ENCODE measurements at places on chromosomes 13 and 19. TPM values are rescaled to one million over a fixed set of nuclear protein-coding genes. Genes with fewer than 3 reads are reported as not detected.

DNA sequence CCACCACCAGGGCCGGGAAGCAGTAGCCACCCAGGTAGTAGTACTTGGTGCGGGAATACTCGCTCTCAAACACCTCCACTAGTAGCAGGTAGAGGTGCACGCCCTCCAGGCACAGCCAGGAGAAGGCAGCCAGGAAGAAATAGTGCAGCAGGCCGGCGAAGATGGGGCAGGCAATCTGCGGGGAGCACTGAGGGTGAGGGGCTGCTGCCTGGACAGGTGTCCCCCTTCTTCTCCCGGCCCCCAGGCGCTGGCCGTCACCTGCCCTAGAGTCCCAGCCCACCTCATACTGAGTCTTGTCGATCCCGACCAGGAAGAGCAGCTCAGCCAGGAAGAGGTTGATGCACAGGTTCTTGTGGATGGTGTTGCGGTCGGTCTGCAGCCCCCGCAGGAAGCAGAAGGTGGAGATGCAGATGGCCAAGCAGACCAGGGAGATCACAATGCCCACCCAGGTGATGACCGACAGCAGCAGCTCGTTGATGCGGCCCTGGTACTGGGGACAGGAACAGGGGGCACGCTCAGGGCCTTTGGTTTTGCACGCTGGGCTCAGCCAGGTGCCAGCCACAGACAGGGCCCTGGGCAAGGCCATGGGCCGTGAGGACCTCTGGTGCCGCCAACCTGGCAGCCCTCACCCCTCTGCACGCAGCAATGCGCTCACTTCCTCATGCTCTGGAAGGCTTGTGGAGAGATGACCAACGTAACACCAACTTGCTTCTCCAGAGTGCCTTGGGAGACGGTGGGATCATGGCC is 20.8 kb upstream of the ASF1B start:
- DNase-seq, result no peak

DNA sequence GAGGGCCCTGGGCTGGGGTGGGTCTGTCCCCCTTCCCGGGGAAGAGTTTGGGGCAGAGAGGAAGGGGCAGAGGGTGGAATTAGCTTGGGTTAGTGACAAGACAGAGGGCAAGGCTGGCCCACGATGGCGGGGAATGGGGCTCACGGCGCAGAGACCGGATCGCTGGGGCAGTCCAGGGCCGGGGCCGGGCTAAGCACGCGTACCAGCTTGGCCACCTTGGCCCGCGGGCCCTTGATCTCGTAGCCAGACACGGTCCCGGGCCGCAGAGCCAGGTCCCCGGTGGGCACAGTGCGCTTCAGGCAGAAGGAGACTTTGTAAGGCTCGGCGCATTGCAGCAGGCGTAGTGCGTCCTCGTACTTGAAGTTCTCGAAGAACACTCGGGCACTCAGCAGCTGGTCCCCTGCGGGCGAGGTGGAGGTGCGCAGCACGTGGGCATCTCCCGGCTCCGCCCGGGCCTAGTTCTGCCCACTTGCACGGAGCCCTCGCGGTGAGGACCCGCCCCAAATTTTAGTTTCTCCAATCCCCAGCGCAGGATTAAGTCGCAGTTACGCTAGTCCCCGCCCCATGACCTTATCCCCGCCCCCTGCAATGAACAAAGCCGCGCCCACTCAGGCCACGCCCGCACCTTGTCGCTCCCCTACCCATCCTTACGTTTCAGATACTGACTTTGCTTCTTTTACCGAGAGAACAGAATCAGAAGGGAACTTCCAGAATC is 8.6 kb upstream of the HIPK4 start:
- DNase-seq, result peak; percentile 60

GRCh38 chr19:33796164-33796875 is at the start of gene KCTD15:
Gene KCTD15, plus strand, starts transcription at chr19:33796870. Its CDS starts 3,585 bp downstream, at chr19:33800455.
- DNase-seq, result no peak

GPR18 gene
- total RNA-seq, result 31.1 TPM

GRCh38 chr19:16000024-16000663 is 51.3 kb downstream of the OR10H4 start:
- no peak for DNase-seq

- DNase-seq, result no peak
Measured at GRCh38 chr19:49149652-49150105, 5.5 kb downstream of the HRC start.

THSD1 gene
- 0.60 TPM for total RNA-seq

- DNase-seq, result no peak
Measured at GRCh38 chr19:10763828-10764339, 46.0 kb downstream of the DNM2 start.

DNA sequence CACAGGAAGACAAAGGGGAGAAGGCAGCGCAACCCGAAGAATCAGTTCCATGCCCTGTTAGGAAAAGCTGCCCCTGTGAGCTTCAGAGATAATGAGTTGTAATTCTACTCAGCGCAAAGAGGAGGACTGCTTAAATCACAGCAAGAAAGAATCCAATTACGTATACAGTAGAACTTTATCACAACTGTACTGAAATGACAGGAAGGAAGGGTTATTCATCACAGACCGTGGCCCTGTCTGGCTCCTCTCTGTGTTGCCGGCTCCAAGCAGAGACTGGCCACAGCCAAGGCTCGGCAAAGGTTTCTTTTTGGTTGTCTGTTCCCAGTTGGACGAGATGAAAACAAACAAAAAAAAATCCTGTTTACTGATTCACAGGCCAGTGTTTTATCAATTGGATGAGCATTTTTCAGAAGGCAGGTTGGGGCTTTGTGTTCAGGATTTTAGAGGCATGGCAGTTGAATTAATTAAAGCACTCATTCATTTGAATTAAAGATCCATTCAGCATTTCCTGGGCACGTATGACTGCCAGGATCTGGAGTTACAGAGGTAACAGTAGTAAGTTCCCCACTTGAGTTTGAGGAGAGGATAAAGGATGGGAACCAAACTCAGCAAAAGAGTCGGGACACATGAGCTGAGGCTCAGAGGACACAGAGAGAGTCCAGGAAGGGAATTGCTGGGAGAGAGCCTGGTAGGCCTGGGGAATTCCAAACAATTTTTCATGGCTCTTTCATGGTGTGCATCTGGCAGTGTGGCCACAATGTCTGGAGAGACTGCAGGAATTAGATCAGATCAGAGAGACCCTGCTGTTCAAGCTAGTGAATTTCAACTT is 341.0 kb downstream of the DNAJC15 start:
- DNase-seq, result no peak

ATCAY gene
- not detected for total RNA-seq

- no peak for DNase-seq
Measured at GRCh38 chr13:101218484-101218883, 197.8 kb downstream of the NALCN start.

- no peak for DNase-seq
Measured at GRCh38 chr13:108266321-108266990, 3.1 kb upstream of the TNFSF13B start.

GRCh38 chr13:102035969-102036368 is 365.9 kb downstream of the FGF14 start:
- no peak for DNase-seq

GRCh38 chr19:57305056-57305455 is 15.2 kb upstream of the ZNF543 start:
- DNase-seq, result no peak

DNA sequence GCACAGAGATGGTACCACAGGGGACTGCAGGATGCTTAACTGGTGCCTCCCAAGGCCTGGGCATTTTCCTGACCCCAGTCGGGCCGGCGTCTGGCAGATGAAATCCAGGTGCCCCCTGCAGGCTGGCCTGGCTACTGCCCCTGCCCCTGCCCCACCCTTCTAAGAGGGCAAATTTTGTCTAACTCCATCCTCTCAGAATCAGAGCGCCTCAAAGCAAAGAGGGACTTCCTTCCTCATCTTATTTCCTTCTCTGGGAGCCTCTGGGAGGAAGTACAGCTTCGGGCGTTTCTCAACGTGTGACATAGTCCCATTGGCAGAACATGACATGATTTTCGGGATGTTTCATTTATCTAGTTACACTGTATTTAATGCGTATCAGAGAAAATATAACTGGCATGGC is 2.7 kb downstream of the PRKACA start:
- peak; percentile 34 for DNase-seq

SLC25A41 gene
- 0.62 TPM for total RNA-seq

DNA sequence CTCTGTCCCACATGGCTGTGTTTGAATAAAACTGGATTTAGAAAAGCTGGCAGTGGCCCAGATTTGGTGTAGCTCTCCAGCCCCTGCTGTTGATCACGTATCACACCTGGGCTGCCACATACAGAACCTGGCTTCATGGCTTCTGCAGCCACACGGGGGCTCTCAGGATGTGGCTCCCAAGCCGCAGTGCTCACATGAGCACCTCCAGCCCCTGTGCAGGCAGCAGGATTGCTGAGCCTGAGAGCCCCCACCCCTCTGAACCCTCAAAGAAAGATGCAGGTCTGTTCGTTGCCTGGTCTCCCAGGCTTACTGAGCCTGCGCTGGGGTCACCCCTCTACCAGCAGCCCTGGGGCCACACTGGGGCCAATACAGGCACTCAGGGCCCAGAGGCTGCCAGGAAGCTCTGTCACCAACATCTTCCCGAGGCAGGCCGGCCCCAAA is 2.7 kb downstream of the PLEKHF1 start:
- peak; percentile 58 for DNase-seq

DNA sequence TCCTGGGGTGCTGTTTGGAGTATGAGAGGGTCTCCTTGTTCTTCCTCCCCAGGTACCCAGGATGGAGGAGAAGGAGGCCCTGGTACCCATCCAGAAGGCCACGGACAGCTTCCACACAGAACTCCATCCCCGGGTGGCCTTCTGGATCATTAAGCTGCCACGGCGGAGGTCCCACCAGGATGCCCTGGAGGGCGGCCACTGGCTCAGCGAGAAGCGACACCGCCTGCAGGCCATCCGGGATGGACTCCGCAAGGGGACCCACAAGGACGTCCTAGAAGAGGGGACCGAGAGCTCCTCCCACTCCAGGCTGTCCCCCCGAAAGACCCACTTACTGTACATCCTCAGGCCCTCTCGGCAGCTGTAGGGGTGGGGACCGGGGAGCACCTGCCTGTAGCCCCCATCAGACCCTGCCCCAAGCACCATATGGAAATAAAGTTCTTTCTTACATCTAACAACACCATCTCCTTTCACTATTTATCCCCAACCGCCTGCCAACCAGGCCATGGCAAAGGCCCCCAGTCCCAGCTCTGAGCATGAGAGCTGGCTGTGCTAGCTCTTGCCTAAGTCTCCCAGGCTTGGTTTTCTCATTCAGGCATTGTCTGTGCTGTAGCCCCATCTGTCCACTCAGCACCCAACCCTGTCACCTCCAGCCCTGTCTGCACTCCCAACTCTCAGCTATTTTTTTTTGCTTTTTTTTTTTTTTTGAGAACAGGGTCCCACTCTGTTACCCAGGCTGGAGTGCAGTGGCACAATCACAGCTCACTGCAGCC is 11.2 kb downstream of the DKKL1 start:
- no peak for DNase-seq

DNA sequence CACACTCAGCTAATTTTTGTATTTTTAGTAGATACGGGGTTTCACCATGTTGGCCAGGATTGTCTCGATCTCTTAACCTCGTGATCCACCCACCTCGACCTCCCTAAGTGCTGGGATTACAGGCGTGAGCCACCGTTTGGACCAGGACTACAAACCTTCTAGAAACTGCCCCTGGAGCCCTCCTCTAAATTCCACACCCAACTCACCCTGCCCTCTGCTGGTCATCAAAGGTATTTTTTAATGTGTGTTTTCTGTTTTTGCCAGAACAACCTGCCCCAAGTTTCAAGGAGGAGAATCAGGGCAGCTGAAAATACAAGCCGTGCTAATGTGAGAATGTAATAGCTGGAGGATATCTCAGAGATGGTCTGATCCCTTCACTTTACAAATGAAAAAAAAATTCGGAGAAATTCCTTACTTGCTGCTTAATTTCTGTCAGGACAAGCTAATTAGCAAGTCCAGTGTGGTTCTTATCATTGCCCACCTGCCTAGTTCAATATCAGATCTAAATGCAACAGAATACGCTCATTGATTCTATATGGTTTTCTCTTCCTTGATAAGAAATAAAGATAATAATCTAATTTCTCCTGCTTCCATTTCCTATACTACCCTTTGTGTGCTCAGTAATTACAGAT is 4.1 kb downstream of the ATP8A2 start:
- no peak for DNase-seq

GRCh38 chr13:108249150-108249549 is 20.4 kb upstream of the TNFSF13B start:
- DNase-seq, result no peak

ETV2 gene
- total RNA-seq, result 0.55 TPM

DNA sequence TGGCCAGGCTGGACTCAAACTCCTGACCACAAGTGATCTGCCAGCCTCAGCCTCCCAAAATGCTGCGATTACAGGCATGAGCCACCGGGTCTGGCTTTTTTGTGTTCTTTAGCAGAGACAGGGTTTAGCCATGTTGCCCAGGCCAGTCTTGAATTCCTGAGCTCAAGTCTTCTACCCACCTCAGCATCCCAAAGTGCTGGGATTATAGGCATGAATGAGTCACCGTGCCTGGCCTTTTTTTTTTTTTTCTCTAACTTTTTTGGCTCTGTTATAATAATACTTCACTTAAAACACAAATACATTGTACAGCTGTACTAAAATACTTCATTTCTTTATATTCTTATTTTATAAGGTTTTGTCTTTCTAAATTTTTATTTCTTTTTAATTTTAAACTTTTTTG is 599.5 kb upstream of the PCDH9 start:
- no peak for DNase-seq

GRCh38 chr19:33490041-33490451 is 31.5 kb downstream of the PEPD start:
- DNase-seq, result no peak

DNA sequence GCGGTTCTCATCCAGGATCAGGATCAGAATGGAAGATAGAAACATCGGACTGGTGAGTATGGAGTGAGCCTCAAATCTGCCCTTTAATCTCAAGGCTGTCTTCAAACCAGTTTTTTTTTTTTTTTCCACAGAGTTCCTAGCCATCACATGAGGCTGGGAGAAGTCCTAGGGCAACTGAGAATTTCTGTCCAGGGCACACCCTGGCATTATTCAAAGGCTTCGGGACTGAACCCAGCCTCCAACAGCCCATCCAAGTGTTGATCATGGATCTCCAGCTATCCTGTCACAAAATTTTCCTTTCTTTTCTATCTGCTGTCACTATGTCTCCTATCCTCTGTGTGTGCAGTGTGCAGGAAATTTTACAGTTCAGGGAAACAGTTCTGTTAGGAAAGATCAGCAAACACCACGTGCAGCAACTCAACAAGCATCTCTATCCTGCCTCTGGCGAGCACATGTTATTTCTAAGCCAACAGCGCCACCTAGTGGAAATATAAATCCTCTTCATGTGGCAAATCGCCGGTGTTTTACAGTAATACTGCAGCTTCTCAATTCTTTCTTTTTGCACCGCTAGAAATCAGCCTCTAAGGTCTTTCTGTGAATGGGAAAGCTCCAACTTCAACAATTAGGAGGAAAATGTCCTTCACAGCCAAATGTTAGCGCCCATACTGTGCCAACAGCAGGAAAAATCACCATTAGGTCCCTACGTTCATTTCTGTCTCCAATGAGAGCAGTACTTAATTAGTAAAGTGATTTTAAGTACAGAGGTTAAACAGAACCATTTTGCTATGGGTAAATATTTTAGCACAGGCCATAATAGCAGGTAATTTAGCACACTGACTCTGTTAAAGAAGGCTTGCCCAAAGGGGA is 21.4 kb upstream of the ZNF181 start:
- peak; percentile 59 for DNase-seq

- no peak for DNase-seq
Measured at GRCh38 chr13:81487151-81487550, 1146.2 kb upstream of the SPRY2 start.

GRCh38 chr19:4140237-4140711 is 13.2 kb upstream of the CREB3L3 start:
- DNase-seq, result no peak

Measured in naive thymus-derived CD8-positive, alpha-beta T cell (primary cell).